ENCODE measurements at places on chromosomes 1 and 21.

- DNase-seq = no peak
Measured at GRCh38 chr1:206694171-206695124, 9.7 kb downstream of the MAPKAPK2 start.

- no peak for DNase-seq
Measured at GRCh38 chr1:72282271-72283021, at the start of gene NEGR1. NEGR1 (minus strand) TSS chr1:72282539.

DNA sequence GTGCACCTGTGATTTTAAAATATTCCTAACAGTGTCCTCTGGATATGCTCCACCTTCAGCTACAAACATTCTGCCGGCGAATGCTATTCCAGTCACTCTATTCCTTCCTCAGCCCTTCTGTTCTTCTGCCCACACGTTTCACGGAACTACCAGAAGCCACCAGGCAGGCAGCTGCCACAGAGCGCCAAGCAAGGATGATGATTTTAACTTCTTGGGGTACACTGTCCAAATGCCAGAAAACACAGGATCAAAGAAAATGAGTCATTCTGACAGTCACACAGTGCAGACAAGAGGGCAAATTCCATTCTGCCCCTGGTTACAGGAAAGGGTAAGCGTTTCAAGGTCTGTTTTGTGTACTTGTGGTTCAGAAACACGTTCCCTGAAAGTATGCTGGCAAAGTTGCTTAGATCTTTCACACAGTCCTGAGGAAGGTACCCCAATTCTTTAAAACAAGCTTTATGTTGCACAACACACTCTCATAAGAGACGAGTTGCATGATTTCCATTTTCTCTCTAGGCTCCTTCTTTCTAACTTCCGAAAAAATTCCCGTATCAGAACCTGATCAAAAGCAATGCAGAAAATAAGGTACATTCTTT lies 508.3 kb upstream of the PKN2 start:
- no peak for DNase-seq

DNA sequence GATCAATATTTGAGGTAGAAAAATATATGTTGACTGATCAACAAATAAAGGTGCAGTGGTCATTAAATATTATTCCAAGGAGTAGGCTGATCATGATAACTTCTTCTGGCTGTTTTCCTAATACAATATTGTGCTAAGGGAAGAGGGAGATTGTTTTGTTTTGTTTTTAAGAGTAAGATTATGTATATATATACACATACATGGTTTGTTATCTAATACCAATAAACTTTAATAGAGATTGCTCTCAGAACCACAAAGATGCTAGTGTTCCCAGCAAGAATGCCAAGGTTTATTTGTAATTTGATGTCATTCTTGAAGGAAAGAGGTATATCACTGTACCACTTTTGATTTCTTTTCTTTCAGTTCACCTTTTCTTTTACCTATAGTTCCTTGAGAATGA lies 10.1 kb downstream of the CLCA2 start:
- DNase-seq = no peak

- peak; percentile 94 for DNase-seq
Measured at GRCh38 chr1:210373878-210374599, 45.3 kb downstream of the HHAT start.

GRCh38 chr21:35579520-35580293 lies 480.6 kb downstream of the SETD4 start:
- DNase-seq = no peak

DNA sequence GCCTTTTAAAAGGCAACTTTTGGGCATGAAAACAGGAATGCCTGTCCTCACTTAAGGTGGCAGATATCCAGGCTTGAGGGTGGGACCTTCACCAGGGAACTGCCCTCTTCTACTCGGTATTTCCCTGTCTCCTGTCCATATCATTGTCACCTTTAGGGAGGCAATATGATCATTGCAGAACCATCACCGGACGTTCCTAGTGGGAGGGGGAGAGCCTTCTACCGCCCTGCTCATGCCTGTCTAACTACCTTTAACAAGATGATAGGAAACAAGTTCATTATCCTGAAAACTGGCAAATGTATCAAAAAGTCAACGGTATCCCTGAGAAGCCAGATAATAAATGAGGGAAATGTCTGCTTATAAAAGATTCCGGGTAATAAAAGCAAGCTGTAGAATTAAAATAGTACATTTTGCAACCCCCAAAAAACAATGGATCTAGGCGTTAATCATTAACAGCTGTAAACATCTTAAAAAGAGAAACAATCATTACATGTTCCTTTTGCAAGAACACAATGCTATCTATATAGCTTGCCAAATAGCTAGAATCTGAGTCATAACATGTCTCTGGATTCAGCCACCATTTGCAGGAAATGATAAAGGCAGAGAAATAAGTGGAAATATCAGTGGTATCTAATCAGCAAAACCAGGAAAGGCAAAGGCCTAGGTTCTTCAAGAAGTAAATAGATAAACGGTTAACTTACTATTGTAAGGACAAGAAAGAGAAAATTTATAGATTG lies 852.9 kb upstream of the ADGRL4 start:
- DNase-seq = peak; percentile 61

DNA sequence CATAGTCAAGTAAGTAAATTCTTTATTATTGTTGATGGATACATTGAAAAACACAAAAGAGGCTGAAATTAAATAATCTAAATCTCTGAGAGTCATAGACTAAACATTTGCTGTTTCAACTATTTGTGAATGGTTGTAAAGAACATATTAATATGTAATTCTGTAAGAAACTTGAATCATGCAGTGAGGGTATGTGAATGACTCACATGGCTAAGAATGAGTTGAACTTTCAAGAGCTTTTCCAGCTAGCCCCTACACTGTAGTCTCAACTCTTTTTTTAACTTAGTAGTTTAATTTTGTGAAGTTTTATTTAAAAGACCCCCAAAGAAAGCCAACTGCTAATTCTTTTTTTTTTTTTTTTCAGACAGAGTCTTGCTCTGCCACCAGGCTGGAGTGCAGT lies 588.1 kb downstream of the DPYD start:
- no peak for DNase-seq

- no peak for DNase-seq
Measured at GRCh38 chr21:41836166-41837015, 42.8 kb downstream of the PRDM15 start.

GRCh38 chr1:204377800-204378668 lies 18.3 kb upstream of the PLEKHA6 start:
- DNase-seq = no peak

GRCh38 chr1:239999170-239999569 lies 92.5 kb upstream of the FMN2 start:
- DNase-seq = no peak

DNA sequence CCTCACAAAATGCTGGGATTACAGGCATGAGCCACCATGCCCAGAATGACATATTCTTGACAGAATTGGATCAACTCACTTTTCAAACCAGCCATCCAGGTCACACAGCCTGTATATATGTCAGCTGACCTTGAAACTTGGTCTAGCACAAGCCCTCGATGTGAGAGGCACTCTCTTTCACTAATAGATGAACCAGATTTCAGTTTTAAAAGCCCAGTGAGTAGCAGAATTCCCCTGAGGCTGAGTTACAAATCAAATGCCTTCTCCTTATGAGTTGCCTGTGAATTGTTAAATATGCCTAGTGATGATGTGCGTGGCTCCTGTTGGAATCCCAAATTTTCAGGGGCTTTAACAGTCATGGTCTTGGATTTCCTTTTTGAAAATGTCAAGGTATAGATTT lies 88.7 kb downstream of the CD247 start:
- no peak for DNase-seq

GRCh38 chr1:31655756-31656155 lies 11.1 kb upstream of the PEF1 start:
- DNase-seq = no peak

DNA sequence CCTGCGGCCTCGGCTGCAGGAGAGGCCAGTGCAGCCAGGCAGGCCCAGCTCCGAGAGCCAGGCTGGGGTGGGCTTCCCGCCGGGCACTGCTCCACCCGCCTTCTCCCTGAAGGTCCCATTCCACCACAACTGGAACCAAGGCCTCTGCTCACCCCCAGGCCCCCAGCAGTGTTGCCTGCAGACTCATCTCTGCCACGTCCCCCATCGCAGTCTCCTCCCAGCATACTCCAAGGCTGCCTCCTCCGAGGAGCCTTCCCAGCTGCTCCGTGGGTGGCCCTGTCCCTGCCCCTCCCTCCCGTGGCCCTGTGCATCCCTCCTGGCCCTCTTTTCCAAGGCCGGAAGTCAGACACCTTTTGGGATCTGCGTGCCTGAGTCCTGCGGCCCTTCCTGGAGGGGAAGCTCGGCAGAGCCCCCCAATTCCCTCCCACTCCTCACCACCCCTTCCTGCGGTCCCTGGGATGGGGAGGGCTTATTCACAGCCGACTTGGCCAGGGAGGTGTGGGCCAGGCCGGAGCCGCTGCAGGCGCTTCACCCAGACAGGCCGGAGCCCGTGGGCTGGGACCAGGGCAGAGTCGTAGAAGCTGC lies 47.6 kb downstream of the SLX9 start:
- no peak for DNase-seq

DNA sequence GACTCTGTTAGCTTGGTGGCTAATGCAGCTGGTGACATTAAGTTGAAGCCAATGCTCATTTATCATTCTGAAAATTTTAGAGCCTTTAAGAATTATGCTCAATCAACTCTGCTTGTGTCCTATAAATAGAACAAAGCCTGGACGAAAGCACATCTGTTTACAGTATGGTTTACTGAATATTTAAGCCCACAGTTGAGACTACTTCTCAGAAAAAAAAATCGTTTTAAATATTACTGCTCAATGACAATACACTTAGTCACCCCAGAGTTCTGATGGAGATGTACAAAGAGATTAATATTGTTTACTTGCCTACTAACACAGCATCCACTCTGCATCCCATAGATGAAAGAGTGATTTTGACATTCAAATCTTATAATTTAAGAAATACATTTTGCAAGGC lies 79.6 kb downstream of the NEGR1 start:
- peak; percentile 36 for DNase-seq

DNA sequence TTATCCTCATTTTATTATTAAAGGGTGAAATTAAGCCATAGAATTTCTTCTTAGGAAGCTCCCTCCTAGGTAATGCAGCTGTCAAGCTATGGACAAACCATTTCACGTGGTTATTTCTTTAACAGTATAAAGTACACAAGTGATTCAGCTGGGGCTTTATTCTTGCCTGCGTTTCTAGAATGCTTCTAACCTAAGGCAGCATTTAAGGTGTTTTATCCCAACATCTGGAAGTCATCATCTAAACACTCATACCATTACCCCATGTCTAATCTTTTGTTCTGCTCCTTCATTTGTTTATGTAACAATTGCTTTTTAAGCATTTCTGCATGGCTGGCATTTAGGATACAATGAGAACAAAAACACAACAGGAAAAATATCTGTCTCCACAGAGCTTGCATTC lies 829.2 kb upstream of the ADAMTS5 start:
- DNase-seq = peak; percentile 79

- no peak for DNase-seq
Measured at GRCh38 chr1:179810367-179810715, 67.2 kb downstream of the FAM163A start.

- no peak for DNase-seq
Measured at GRCh38 chr21:44552681-44553080, 1.4 kb upstream of the KRTAP10-2 start.

- DNase-seq = no peak
Measured at GRCh38 chr1:107698161-107698560, 266.8 kb downstream of the VAV3 start.

- DNase-seq = no peak
Measured at GRCh38 chr1:117167402-117167801, 43.3 kb downstream of the VTCN1 start.

DNA sequence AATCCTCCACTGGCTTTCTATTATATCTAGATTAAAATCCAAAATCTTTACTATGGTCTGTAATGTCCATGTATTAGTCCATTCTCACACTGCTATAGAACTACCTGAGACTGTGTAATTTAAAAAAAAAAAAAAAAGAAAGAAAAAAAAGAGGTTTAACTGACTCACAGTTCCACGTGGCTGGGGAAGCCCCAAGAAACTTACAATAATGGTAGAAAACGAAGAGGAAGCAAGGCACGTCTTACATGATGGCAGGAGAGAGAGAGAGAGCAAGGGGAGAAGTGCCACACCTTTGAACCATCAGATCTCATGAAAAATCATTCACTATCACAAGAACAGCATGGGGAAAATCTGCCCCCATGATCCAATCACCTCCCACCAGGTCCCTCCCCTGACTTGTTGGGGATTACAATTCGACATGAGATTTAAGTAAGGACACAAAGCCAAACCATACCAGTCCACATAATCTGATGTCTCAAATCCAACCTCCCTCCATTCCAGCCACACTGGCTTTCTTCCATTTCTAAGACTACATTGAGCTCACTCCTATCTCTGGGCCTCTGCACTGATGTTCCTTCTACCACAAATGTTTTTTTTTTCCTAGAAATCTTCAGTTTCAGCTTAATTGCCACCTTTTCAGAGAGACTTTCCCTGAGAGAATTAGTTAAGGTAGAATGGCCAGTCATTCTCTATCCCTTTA lies 92.4 kb downstream of the EIF4G3 start:
- DNase-seq = no peak

DNA sequence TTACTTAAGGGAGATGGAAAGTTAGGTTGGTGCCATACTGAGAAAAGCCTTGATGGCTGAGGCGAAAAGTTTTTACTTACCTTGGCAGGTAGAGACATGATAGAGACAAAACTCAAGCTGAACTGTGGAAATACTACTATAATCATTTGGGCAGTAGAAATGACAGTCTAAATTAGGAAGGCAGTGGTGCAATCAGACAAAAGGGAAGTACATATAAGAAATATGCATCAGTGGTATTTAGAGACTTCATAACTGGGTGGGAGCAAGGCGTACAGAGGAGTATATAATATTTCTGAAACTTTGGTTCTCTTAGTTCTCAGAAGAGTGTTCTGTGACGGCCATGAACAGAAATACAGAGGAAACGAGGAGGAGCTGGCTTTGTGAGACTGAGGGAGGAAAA lies 2.4 kb upstream of the CEP350 start:
- DNase-seq = no peak

DNA sequence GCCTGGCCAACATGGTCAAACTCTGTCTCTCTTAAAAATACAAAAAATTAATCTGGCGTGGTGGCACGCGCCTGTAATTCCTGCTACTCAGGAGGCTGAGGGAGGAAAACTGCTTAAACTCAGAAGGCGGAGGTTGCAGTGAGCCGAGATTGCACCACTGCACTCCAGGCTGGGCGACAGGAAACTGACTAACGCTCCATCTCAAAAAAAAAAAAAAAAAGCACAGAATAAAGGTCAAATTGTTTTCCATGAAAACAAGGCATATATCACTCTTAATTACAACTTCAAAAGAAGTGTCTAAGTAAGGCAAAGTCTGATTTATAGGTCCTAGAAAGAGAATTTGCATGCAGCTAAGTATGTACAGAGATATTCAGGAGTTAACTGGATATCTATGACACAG lies 25.6 kb downstream of the EYA3 start:
- DNase-seq = no peak

All from HFF-Myc (cell line).